RWPE2 (cell line): ENCODE measurements at places on chromosomes 5 and 9.

- no peaks in the 10 kb centered on the region for H3K36me3 ChIP-seq
- H3K4me3 ChIP-seq, result no peak overlapping the region
- H3K27me3 ChIP-seq, result no peaks in the 10 kb centered on the region
- no peak for DNase-seq
These were observed 262.5 kb downstream of the NFIB start for GRCh38 chr9:14051419-14051818.

GRCh38 chr5:90365328-90365727, 44.2 kb downstream of the CETN3 start:
- no peaks in the 10 kb centered on the region for H3K4me1 ChIP-seq
- DNase-seq, result no peak
- H3K27me3 ChIP-seq, result peaks cover 29% of the 10 kb centered on the region
- H3K4me3 ChIP-seq, result no peak overlapping the region

DNA sequence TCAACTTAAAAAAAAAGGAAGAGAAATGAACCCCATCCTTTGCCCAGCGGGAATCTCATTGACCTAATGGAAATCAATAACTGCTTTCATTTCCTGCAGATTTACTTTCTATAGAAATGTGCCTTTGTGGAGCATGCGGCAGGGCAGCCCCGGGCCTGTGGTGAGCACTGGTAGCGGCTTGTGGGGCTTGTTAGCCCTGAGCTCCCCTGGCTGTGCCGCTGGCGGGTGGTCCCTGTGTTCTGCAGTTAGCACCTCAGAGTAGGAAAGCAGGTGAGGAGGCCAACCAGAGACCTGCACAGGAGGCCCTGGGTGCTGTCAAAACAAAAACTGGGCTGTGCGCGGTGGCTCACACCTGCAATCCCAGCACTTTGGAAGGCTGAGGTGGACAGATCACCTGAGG, 76.8 kb upstream of the CDK20 start:
- no peak for DNase-seq
- H3K36me3 ChIP-seq, result no peaks in the 10 kb centered on the region
- no peak overlapping the region for H3K27ac ChIP-seq
- H3K4me3 ChIP-seq, result no peak overlapping the region

DNA sequence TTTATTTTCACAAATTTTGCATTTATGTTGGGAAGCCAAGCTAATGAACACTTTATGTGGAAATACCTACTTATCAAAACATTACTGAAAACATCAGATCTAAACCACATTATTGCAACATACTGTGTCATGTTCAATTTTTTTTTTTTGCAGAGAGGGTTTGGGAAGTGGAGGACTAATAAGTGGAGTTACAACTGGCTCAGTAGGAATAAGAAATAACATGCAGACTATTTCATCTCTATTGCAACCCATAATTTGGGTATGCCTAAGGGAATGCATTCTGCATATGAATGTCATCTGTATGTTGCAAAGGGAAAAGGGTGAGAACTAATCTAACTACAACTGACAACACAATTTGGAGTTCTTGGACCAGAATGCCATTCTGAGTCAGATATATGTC, 41.8 kb downstream of the APC start:
- no peak overlapping the region for H3K27ac ChIP-seq
- no peak overlapping the region for H3K4me3 ChIP-seq
- DNase-seq, result no peak
- H3K4me1 ChIP-seq, result peaks cover 5% of the 10 kb centered on the region

DNA sequence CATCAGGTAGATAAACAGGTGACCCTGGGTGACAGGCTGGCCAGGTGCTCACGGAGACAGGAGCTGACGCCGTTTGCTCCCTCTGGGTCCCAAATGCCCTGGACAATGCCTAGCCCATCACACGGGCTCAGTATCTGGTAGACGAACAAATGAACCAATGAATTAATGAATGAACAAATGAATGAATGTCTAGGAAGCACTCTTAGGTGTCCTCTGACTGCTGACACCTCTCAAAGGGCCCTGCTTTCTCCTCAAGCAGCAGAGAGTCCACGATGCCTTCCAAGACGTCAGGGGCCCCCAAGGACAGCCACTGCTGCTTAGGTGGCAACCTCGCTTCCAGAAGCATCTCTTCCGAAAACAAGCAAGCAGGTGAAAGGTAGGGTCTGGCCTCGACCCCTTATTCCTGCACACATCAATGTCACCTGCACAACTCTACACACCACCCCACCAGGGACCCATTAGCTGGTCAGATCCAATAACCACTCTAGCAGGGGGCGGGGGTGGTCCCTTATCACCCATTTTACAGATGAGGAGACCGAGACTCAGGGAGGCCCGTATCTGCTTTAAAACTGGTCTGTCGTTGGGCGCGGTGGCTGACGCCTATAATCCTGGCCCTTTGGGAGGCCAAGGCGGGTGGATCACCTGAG, 45.2 kb downstream of the VAV2 start:
- peaks cover 17% of the 10 kb centered on the region for H3K4me1 ChIP-seq
- no peak for DNase-seq
- no peaks in the 10 kb centered on the region for H3K27me3 ChIP-seq
- peaks cover 5% of the 10 kb centered on the region for H3K36me3 ChIP-seq
- peak overlapping the region; percentile 91 for H3K27ac ChIP-seq

- H3K36me3 ChIP-seq, result no peaks in the 10 kb centered on the region
- DNase-seq, result no peak
- no peak overlapping the region for H3K27ac ChIP-seq
- H3K27me3 ChIP-seq, result no peaks in the 10 kb centered on the region
- no peaks in the 10 kb centered on the region for H3K4me1 ChIP-seq
These were observed 39.8 kb upstream of the ACO1 start for GRCh38 chr9:32344551-32345182.

GRCh38 chr9:69389437-69389995, 64.5 kb downstream of the ENTREP1 start:
- no peak overlapping the region for H3K4me3 ChIP-seq
- DNase-seq, result no peak
- no peak overlapping the region for H3K27ac ChIP-seq
- H3K27me3 ChIP-seq, result no peaks in the 10 kb centered on the region
- H3K36me3 ChIP-seq, result no peaks in the 10 kb centered on the region

GRCh38 chr9:35112257-35113020, 3.2 kb downstream of the ATOSB start:
- no peaks in the 10 kb centered on the region for H3K27me3 ChIP-seq
- H3K36me3 ChIP-seq, result peaks cover 17% of the 10 kb centered on the region
- H3K4me1 ChIP-seq, result peaks cover 23% of the 10 kb centered on the region
- DNase-seq, result no peak
- no peak overlapping the region for H3K4me3 ChIP-seq
